ENCODE measurements at places on chromosomes 7 and 10. TPM values are rescaled to one million over a fixed set of nuclear protein-coding genes. Genes with fewer than 3 reads are reported as not detected.
A peak's percentile ranks its signal among the peaks of the same experiment; 100 is the strongest.

The DNAJC1 gene
- polyA plus RNA-seq: 11.0 TPM

DNA sequence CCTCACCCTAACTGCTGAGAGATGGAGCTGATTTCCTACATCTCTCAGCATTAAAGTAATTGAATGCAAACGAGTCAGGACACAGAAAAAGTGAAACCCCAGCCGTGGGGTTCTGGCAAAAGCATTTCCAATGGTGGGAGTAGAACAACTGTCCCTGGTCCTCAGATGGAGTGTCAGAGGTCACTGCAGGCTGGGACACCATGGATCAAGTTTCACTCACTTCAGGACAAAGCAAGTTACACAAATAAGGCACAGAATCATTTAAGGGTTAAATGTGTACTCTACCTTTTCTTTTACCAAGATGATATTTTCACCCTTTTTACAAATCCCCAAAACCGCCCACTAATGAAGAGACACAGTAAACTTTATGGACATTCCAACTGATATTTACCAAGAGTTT is 607.8 kb downstream of the PARD3 start:
- DNase-seq: no peak

- no peak for DNase-seq
Measured at GRCh38 chr7:81031996-81032395, 113.1 kb upstream of the SEMA3C start.

The PGAM2 gene
- 259 TPM for polyA plus RNA-seq

The CYP2E1 gene
- polyA plus RNA-seq: 2.0 TPM

- no peak for DNase-seq
Measured at GRCh38 chr7:105399043-105399725, 10.5 kb upstream of the SRPK2 start.

GRCh38 chr7:27156916-27157701 is 634 bp upstream of the HOXA7 start:
- no peak for DNase-seq

The FGFR2 gene
- polyA plus RNA-seq: 5.8 TPM

DNA sequence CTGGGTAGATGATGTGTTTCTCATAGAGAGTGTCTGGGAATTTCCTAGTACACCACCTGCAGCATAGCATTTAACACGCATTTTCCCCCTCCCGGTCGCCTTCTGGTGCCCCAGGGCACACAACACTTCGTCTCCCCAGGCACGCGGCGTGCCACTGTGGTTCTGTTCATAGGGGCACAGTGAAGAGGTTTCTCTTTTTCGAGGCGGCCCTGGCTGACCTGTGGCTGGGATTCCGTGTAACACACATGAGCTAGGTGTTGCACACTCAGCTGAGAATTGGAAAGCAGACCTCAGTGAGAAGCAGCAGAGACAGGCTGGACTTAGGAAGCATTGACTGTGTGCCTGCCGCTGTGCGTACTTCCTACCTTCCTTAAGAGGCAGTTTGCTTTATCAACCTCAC is 214.3 kb upstream of the SHH start:
- no peak for DNase-seq

DNA sequence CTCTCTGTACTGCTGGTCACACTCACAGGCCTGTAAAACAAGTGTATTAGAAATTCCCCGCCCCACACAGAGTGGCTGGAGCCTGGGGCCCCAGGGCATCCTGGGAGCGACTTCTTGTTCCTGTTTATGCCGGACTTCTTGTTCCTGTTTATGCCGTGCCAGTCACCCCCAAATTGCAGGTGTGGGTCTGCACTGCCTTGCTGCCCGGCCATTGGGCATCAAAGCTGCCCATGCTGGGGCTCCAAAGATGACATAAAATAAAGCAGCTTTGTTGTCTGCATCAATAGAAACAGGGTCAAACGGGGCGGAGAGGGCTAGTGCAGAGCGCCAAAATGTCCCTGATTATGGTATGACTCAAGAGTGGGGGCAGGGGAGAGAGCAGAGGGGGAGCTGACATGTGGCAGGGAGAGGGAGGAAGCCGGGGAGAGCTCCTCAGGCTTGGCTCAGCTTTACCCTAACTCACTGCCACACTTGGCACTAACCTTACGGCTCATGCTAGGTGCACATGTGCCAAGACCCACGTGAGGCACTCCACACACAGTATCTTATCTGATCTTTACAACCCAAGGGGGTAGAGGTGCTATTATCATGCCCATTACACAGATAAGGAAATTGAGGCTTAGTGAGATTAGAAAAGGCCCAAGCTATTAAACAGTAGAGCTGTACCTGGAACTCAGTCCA is 98.4 kb downstream of the PIP4K2A start:
- DNase-seq: no peak

- no peak for DNase-seq
Measured at GRCh38 chr10:104099941-104100340, 14.3 kb upstream of the COL17A1 start.

The SORBS1 gene
- 75.9 TPM for polyA plus RNA-seq

DNA sequence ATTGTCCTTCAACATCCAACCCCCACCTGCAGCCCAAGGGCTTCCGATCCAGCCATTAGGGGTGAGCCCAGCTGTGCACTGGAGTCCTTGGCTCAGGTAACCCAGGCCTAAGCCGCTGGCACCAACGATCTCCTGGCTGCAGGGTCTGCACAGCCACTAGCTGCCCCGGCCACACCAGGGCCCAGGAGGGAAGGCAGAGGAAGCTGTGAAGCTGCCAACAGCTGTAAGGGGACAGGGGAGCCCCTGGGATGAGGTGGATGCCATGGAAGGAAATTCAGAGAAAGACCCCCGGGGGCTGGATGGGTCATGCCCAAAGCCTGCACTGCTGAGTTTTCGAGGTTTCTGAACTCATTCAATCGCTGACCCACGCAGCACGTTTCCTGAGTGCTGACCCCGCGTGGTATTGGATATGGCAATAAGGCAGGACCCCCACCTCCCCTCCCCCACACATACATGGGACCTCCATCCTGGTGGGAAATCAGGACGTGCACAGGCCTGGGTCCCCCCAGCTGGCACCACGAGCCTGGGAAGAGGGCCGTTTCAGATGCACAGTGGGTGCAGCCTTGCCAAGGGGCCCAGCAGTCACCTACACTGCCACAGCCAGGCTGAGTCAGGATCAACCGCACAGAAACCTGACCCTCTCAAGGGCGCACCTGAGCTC is 170.3 kb downstream of the DIP2C start:
- DNase-seq: no peak

DNA sequence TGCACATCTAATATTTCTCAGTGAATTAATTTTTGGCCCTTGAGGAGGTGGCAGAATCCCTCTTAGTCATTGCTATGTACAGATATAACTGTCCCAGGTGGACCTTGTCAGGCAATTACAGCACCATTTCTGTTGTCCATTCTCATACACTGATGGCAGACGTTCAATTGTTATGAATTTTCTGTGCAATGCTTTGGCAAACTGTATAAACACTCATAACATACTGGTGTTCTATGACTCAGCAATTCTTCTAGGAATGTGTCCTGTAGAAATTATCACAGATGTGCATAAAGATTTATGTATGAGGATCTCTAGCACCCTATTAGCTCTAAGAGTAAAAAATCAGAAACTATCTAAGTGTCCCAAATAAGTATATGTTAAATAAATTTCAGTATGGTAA is 80.8 kb downstream of the DNAJB9 start:
- peak; percentile 31 for DNase-seq

- DNase-seq: no peak
Measured at GRCh38 chr10:97896756-97897358, 47.2 kb downstream of the GOLGA7B start.

The CTTNBP2 gene
- 1.7 TPM for polyA plus RNA-seq

The ARMC3 gene
- 0.19 TPM for polyA plus RNA-seq

The C10orf53 gene
- polyA plus RNA-seq: not detected

The OPN4 gene
- 1.1 TPM for polyA plus RNA-seq

- no peak for DNase-seq
Measured at GRCh38 chr10:22305721-22306120, 10.5 kb upstream of the COMMD3 start.

- DNase-seq: peak; percentile 7
Measured at GRCh38 chr10:112434988-112435619, 11.6 kb downstream of the ZDHHC6 start.

Measured in muscle of arm (tissue), 14 donors.